Muscle of arm (tissue), 14 donors: ENCODE measurements at places on chromosomes 2 and 18. TPM values are rescaled to one million over a fixed set of nuclear protein-coding genes. Genes with fewer than 3 reads are reported as not detected.

GRCh38 chr18:49067071-49067470 is 116.3 kb upstream of the SMAD7 start:
- DNase-seq, result no peak

DNA sequence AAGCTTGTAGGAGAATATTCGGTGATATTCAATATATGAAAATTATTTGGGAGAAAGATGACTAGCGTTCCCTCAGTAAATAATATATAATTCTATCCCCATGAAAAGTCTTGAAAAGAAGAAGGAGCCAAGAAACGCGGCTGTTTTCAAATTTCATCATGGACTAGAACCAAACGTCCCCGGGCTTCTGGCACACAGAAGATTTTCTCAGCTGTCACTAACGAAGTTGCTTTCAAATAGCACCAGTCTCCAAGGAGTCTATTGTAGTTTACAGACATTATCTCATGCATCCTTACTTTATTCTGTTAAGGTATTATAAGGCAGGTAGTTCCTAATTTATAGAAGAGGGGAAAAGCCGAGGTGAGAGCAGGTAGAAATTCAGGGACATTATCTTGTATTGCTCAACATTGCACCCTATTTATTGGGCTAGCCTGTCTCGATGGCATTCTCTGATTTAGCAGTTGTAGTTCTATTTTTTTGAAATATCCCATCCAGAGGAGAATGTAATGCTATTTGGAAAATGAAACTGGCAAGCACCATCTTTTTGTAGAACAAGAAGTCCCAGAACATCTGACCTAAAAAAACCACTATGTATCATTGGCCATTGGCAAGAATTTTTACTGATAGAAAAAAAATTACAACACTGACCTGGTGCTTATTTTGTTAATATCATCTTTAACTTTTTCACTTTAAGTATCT is 198.1 kb upstream of the RASGRP3 start:
- DNase-seq, result peak; percentile 65

- DNase-seq, result no peak
These were observed 5.8 kb upstream of the SRBD1 start for GRCh38 chr2:45616658-45617411.

- no peak for DNase-seq
These were observed 75.5 kb upstream of the ODC1 start for GRCh38 chr2:10523406-10524189.

GRCh38 chr2:36178384-36178783 is 177.2 kb upstream of the CRIM1 start:
- no peak for DNase-seq

DNA sequence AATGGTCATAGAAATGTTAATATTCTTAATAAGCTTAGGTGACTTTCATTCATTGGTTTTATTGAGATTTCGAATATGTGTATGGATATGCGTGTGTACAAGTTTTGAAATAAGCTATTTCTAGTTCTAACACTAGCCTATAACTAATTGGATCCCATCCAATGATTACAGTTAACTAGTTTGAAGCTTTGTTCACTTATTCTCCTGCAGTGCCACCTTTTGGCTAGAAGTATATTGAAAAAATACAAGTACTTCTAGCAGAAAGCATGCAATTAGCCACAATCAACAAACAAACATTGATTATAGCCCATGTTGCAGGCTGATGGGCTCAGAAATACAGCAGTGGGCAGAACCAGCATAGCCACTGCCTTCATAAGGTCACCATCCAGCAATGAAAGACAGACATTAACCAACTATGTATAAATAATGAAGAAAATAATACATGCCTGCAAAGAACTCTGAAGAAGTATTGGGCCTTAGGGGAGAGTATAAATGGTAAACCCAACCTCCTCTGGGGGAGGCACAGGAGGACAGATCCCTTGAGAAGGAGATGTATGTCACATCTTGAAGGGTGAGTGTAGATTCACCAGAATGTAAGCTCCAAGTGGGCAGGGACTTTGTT is 5.1 kb upstream of the PIEZO2 start:
- DNase-seq, result no peak

- DNase-seq, result no peak
These were observed 51.9 kb downstream of the SETBP1 start for GRCh38 chr18:44732599-44732998.

DNA sequence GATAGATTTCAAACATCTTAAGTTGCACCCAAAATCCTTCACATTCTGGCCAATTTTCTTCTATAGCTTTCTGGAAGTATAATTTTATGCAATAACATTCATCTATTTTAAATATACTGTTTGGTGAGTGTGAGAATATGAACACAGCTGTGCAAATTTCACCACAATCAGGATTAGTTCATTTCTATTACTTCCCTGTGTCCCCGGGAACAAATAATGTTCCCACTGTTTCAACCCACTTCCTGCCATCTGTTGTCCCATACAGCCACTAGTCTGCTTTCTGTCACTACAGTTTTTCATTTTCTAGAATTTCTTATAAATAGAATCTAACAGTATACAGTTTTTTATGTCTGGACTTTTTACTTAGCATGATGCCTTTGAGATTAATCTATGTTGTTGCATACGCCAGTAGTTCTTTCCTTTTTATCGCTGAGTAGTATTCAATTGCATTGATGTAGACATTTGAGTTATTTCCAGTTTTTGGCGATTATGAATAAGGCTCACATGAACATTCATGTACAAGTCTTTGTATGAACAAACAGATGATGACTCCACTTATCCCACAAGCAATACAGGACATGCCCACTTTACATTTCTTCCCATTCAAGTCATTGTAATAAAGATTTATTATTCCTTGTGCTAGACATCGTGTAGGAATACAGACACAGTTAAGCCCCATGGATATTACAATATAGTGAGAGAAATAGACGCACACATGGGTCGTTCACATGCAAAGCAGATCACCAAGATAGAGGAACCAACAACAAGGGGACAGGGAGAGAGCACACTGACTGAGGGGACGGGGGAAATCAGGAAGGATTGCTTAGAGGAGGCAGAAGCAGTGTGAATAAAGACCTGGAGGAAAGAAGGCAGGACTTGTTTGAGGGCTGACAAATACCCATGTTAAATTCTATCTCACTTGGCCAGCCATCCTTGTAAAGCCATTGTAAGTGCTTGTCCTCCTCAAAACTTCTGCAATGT is 72.9 kb upstream of the PAX8 start:
- DNase-seq, result no peak

DNA sequence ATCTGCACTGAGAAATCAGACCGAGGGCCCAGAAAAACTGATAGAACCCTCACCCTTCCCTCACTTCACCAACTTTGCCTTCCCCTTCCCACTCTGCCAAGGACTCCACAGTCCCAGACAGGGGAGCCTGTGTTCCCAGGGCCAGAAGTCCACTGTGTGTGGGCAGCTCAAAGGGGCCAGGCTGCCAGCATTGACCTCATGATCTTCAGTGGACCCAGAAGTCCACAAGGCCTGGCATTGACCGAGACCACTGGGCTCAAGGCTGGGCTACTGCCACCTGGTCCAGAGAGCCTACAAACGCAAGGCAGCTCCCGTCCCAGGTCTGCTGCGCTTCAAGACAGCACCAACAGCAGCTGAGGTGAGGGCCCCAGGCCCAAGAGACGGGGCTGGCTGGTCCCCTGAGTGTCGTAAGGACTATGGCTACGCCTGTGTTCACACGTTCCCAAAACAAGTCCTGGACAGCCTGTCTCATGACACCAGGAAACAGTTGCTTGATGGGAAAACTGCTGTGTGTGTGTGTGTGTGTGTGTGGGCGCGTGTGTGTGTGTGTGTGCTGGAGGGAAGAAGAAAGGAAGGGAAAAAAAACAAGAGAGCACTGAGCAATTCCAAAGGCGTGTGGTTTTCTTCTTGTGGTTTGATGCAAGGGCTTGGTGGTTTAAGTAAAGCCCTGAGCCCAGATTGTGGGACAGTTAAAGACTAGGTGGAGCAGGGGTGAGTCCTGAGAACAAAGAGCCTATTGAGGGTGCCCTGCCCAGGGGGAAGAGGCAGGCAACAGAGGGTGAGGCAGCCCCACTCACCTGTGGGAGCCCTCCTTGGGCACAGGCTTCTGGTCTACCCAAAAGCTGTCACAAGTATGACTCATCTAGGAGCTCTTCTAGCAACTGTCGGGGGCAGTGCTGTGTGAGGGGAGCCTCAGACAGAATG is 46.6 kb upstream of the ZBTB7C start:
- no peak for DNase-seq

- DNase-seq, result no peak
These were observed 717 bp downstream of the IHH start for GRCh38 chr2:219059725-219060682.

DNA sequence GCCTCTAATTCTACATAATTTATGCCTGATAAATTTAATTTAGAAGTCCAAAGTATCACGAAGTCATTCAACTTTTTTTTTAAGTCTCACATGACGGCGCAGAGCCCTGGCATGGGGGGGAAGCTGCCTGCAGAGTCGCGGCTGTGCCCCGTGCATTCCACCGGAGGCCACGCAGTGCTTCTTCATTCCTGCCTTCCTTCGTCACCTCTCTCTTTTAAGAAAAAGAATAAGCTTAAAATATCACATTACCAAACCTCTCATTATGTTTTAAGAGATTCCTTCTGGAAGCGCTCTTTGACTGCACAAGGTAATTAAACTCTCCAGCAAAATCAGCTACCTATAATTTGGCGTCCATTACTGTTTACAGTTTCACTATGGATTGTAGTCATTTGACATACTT is 20.3 kb upstream of the KIDINS220 start:
- DNase-seq, result no peak

DNA sequence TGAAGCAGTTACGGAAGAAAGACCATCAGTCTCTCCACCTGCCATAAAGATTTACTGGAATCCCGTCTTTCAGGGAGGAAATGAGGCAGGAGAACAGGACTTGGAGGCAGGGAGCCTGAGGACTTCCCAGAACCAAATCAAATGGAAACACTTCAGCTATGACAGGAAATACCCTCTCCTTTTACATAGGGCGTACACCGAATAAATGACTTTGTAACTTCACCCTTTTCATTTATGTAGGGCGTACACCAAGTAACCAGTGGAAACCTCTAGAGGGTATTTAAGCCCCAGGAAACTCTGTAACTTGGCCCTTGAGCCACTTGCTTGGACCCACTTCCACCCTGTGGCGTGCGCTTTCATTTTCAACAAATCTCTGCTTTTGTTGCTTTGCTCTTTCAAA is 218.3 kb upstream of the SLC39A10 start:
- DNase-seq, result no peak

DNA sequence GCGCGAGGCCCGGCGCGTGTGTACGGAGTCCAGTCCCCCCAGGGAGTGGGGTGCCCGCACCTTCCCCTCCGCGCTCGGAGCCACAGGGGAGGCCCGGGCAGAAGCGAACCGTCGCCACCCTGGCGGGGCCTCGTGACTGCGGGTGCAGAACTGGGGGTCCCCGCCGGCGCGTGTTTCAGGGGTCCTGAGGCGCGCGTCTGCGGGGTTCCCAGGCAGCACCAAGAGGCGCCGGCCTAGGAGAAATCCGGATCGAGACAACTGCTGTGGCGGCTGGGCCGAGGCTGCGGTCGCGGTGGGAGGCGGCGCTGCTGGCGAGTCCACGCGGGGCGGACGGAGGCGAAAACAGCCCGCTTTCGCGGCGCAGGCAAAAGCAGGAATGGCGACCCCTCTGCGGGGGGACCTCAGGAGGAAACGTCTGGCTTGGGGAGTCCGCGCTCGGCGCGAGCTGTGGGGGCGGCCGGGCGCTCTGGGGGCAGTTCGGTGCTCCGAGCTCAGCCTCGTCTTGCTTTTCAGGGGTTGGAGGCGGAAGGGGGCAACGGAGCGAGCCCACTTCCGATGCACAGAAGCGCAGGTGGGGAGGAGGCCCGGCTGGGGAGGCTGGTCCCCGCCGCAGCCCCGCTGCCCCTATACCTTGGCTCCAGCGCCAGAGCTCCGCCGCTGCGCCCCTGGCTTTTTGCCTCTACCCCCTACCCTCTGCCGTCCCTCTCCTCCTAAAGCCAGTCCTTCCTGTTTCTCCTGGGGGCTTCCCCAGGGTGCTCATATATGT is 81.5 kb upstream of the LDLRAD4 start:
- DNase-seq, result peak; percentile 53

GRCh38 chr2:236355911-236356310 is 91.7 kb upstream of the ASB18 start:
- no peak for DNase-seq

DNA sequence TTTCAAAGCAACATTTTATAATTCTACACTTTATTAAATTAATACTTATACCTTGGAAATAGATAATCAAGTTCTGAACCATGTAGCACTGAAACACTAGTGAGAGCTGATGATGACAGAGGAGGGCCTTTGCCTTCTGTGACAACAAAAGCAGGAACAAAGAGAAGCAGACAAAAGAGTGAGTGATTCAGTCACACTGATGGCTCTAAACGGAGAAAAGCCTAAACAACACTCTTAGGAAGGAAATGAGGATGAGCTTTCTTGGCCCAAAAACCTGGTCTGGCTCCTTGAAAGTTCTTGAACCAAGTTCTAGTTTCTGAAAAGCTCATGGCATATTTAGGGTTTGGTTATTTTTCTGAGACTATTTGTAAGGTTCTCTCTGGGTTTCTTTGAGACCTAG is 271.9 kb downstream of the DPP10 start:
- no peak for DNase-seq

GRCh38 chr2:32622570-32623310 is 5.1 kb upstream of the TTC27 start:
- DNase-seq, result no peak

- DNase-seq, result no peak
These were observed 36.4 kb upstream of the TBR1 start for GRCh38 chr2:161379740-161380139.

DNA sequence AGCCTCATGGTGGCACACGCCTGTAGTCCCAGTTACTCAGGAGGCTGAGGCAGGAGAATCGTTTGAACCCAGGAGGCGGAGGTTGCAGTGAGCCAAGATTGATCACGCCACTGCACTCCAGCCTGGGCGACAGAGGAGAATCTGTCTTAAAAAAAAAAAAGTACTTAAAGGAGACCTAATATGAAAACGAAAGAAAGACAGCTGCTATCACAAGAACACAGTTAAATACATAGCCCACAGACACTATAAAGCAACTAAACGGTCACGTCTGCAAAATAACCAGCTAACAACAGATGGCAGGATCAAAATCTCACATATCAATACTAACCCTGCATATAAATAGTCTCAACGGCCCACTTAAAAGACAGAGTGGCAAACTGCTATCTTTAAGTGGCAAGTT is 43.9 kb upstream of the TACR1 start:
- no peak for DNase-seq

GRCh38 chr2:69375494-69376353 is 11.3 kb downstream of the GFPT1 start:
- DNase-seq, result no peak

Gene MOGAT1
- polyA plus RNA-seq, result not detected

Gene EFEMP1
- polyA plus RNA-seq, result 49.6 TPM

Gene GALR1
- 0.05 TPM for polyA plus RNA-seq

Gene OTOS
- polyA plus RNA-seq, result not detected

Gene CNDP1
- 0.15 TPM for polyA plus RNA-seq

Gene GKN2
- polyA plus RNA-seq, result not detected
